ENCODE measurements at places on chromosomes 11 and 22.

DNA sequence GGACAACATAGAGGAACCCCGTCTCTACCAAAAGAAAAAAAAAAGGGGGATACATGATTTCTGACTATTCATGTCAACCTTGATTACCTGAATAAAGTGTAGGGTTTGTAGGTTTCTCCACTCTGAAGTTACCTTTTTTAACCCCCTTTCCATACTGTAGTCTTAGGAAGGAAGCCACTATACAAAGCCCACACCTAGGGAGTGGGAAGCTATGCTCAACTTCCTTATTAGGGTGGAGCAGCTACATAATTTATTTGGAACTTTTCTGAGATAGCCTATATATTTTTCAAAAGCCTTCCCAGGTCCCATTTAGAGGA lies 582 bp upstream of the ATP6V1E1 start:
- no peak for DNase-seq

- no peak for DNase-seq
Observed at GRCh38 chr11:46369458-46370152, 11.9 kb upstream of the MDK start.

GRCh38 chr11:93842461-93842860 lies 8.0 kb downstream of the VSTM5 start:
- DNase-seq: no peak

DNA sequence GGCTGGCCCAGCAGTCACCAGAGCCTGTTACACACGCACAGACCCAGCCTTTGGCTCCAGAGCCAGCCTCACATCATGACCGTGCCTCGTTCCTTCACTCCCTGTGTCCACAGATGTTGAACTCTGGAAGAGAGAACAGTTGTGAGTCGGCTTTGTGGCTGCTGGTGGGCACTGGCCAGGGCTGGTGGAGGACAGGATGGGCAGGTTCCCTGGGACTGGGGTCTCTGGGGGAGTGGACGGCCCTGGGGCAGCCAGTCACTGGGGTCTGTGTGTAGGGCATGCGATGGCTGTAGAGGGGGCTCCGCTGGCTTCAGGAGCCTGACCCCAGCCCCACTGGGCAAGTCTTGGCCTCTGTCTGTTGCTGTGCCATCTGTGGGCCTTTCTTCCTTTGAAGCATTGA lies 1070.1 kb downstream of the BRD1 start:
- DNase-seq: no peak

DNA sequence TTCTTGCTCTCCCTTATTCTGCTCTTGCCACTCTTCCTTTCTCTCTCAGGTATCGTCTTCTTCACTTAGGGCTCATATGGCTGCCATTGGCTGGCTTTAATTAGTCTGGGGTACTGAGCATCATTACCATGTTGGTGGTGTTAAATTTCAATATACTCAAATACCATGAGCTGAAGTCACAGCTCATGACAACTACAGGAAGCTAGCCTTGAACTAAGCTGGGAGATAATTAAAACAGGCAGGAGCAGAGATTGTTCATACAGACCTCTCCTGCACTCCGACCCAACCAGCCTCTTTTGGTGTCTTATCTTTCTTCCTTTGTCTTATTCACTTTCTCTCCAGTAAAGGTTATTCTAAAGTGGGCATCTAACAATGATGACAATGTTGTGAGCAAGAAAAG lies 130.9 kb upstream of the BLID start:
- DNase-seq: no peak

- no peak for DNase-seq
Observed at GRCh38 chr11:117096201-117096991, 1.8 kb downstream of the SIK3 start.

DNA sequence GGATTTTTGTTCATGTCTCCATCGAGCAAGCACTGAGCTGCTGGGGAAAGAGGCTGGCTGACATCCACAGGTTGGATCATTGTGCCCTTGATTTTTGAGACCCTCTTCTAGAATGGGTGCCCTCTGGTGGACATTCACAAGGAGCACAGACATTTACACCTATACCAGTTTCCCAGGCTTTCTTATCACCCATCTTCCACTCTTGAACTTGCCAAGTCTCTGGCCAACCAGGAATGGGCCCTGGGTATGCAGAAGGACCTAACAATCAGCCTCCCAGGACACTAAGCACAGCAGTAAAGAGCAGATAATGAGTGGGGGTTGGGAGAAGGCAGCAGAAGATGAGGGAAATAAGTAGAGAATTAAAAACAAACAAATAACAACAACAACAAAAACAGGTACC lies 5.7 kb upstream of the INTS4 start:
- no peak for DNase-seq

GRCh38 chr11:3971756-3972404 lies 116.4 kb downstream of the STIM1 start:
- DNase-seq: no peak

- peak; percentile 57 for DNase-seq
Observed at GRCh38 chr11:20522536-20522935, 76.9 kb upstream of the SLC6A5 start.

- no peak for DNase-seq
Observed at GRCh38 chr11:11381471-11382105, 28.5 kb upstream of the CSNK2A3 start.

Measured in neuronal stem cell (in vitro differentiated cells).